ENCODE measurements at places on chromosomes 5 and 9. TPM values are rescaled to one million over a fixed set of nuclear protein-coding genes. Genes with fewer than 3 reads are reported as not detected.

SLC6A18 gene
- total RNA-seq = not detected

LCN15 gene
- total RNA-seq = not detected

SMIM23 gene
- not detected for total RNA-seq

SPINK6 gene
- total RNA-seq = not detected

GALNT12 gene
- 2.6 TPM for total RNA-seq

CTXN3 gene
- not detected for total RNA-seq

SHISAL2B gene
- total RNA-seq = not detected

LSM11 gene
- total RNA-seq = 2.9 TPM

NPDC1 gene
- total RNA-seq = 10.5 TPM

RABEPK gene
- total RNA-seq = 29.1 TPM

Measured in bronchial epithelial cell (primary cell).